Tracheal epithelial cell (primary cell): ENCODE measurements at places on chromosomes 12 and 14. TPM values are rescaled to one million over a fixed set of nuclear protein-coding genes. Genes with fewer than 3 reads are reported as not detected.

Gene GLIPR1L1
- total RNA-seq, result not detected in 2 replicates

Gene WDHD1
- total RNA-seq, result 7.7 and 10.4 TPM in 2 replicates

Gene ARF6
- 91.2 and 92.3 TPM in 2 replicates for total RNA-seq

Gene TRAFD1
- total RNA-seq, result 28.8 and 31.1 TPM in 2 replicates

Gene LRP1-AS
- total RNA-seq, result not detected in 2 replicates

Gene COX8C
- not detected in 2 replicates for total RNA-seq
